ENCODE measurements at places on chromosomes 13 and 19. TPM values are rescaled to one million over a fixed set of nuclear protein-coding genes. Genes with fewer than 3 reads are reported as not detected.

Gene ZNF583
- 6.1 TPM for total RNA-seq

Gene KIR2DL1
- total RNA-seq: not detected

- no peaks in the 10 kb centered on the region for H3K27me3 ChIP-seq
- H3K36me3 ChIP-seq: no peaks in the 10 kb centered on the region
- no peak overlapping the region for H3K27ac ChIP-seq
- no peak for DNase-seq
Measured at GRCh38 chr13:50706505-50706904, 137.0 kb downstream of the DLEU7 start.

DNA sequence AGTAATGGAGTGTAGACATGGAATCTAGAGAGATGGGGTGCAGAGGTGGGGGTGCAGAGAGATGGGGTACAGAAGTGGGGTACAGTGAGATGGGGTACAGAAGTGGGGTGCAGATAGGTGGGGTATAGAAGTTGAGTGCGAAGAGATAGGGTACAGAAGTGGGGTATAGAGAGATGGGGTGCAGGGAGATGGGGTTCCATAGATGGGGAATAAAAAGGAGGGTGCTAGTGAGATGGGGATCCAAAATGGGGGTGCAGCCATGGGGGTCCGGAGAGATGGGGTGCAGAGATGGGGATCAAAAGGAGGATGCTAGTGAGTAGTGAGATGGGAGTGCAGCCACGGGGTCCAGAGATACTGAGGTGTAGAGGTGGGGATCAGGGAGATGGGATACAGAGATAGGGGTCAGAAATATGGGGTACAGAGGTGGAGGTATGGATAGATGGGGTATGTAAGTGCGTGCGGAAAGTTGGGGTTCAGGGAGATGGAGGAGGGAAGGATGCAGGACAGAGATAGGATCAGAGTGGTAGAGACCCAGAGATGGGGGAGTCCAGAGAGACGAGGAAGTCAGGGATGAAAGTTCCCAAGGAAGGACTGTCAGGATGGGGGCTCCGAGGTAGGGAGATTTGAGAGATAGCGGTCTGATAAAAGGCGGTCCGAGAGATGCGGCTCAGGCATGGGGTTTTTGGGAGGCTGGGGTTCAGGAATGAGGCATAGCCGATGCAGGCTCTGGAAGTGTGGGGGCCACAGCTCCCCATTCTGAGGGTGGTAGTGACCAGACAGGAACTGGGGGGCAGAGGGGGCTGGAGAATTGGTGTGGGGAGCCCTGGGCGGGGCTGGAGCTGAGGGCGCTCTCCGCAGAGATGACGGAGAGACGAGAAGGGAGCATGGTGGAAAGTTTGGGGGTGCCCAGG lies 3.4 kb downstream of the PALM3 start:
- H3K4me3 ChIP-seq: peak overlapping the region; percentile 46
- no peaks in the 10 kb centered on the region for H3K36me3 ChIP-seq

Gene CLC
- not detected for total RNA-seq

- no peaks in the 10 kb centered on the region for H3K27me3 ChIP-seq
- H3K4me1 ChIP-seq: no peaks in the 10 kb centered on the region
- H3K27ac ChIP-seq: no peak overlapping the region
- H3K36me3 ChIP-seq: no peaks in the 10 kb centered on the region
- no peak for DNase-seq
- H3K4me3 ChIP-seq: no peak overlapping the region
Measured at GRCh38 chr13:111123221-111123620, 8.1 kb downstream of the ARHGEF7 start.

DNA sequence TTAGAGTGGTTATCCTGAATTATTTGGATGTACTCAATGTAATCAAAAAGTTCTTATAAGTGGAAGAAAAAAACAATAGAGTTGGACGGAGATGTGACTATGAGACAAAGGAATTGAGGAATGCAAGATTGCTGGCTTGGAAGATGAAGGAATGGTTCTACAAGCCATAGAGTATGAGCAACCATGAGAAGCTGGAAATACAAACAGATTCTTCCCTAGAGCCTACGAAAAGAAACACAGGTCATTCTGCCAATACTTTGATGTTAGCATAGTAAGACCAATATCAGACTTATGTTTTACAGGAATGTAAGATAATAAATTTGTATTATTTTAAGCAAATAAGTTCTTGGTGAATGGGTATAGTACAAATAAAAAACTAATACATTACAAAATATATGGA lies 249.2 kb downstream of the DIAPH3 start:
- no peaks in the 10 kb centered on the region for H3K36me3 ChIP-seq
- H3K4me3 ChIP-seq: no peak overlapping the region
- no peaks in the 10 kb centered on the region for H3K27me3 ChIP-seq
- H3K27ac ChIP-seq: no peak overlapping the region

Gene OR7D2
- total RNA-seq: not detected

DNA sequence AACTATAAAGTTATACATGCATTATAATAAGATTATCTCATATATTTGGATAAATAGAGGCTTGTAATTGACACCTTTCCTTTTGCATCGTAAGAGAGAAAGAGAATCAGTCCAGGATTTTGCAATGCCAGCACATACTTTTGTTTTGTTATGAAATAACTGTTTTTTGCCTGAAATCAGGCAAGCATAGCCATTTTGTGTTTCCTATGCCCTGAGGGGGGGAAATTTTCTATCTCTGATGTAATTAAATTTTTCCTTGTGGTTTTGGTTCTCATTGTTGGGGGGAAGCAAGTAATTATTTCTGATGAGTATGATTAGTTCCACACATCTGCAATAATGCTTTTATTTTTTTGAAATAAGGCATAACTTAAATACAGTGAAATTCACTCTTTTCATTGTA lies 229.4 kb downstream of the NDFIP2 start:
- no peak overlapping the region for H3K27ac ChIP-seq
- no peaks in the 10 kb centered on the region for H3K27me3 ChIP-seq
- no peak for DNase-seq

DNA sequence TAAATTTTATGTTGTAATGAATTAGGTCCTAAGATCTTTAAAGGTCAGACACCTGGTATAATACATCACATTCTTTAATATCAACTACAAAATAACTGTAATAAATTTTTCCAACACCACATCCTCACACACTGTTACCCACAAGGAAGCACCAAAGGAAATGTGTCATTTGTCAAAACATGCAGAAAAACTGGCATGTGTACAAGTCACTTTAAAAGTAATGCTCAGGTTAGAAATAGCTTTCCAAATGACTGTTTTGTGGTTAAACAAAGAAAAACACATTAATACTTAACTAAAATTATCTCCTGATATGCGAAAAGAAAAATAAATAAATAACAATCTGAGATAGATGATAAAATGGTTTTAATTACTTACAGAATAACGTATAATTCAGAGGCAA lies 74.7 kb downstream of the MZT1 start:
- DNase-seq: no peak
- no peak overlapping the region for H3K4me3 ChIP-seq
- no peaks in the 10 kb centered on the region for H3K4me1 ChIP-seq
- H3K36me3 ChIP-seq: no peaks in the 10 kb centered on the region
- no peak overlapping the region for H3K27ac ChIP-seq
- H3K27me3 ChIP-seq: peaks cover 10% of the 10 kb centered on the region

GRCh38 chr19:22620401-22620800 lies 13.7 kb upstream of the ZNF492 start:
- no peak for DNase-seq
- no peaks in the 10 kb centered on the region for H3K36me3 ChIP-seq
- H3K4me3 ChIP-seq: no peak overlapping the region

Measured in esophagus muscularis mucosa (tissue), 4 donors.